Stimulated activated CD8-positive, alpha-beta memory T cell treated with anti-CD3 and anti-CD28 coated beads, Interleukin-2, amount 100 ng/mL, for 1 hour (primary cell): ENCODE measurements at places on chromosomes 4 and X.

GRCh38 chr4:176034499-176034898 is 31.1 kb upstream of the WDR17 start:
- DNase-seq, result no peak

- no peak for DNase-seq
These were observed 224.7 kb downstream of the MID1 start for GRCh38 chrX:10395643-10396042.

- DNase-seq, result no peak
These were observed 38.1 kb upstream of the ARSH start for GRCh38 chrX:2967998-2968909.

DNA sequence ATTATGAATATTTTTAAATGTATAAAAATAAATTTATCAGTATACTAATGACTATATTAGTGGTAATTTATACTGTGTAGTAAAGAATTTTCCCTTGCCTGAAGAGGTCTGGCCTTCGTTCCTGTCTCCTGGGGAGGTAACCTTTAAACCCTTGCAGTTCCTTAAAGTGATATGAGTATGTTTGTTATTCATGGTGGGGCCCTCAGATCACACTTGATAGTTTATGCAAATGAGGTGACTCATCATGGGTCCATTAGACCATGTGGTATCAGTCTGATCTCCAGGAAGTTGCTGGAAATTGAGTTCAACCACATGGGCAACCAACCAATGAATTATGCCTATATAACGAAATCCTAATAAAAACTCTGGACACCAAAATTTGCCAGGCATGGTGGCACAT is 904.1 kb downstream of the RPA4 start:
- no peak for DNase-seq

GRCh38 chrX:55710701-55711100 is 6.8 kb upstream of the RRAGB start:
- DNase-seq, result no peak
